T follicular helper cell (primary cell): ENCODE measurements at places on chromosomes 7 and 10.

DNA sequence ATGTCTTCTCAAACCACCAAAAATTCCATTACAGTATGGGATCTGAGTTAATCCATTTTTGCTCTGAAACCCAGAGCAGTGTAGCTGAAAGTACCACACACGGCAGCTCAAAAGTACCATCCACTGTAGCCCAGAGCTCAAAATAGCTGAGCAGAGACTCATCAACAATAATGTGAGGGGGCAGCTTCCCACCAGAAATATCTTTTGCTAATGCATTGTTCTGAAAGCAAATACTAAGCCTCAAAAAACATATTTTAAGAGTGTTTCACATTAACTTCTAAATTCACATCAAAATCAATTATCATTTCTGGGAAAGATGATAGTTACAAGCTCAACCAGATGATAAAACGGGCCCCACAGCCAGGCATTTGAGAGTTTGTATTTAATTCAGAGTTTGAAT lies 73.7 kb downstream of the ABLIM1 start:
- DNase-seq, result no peak

DNA sequence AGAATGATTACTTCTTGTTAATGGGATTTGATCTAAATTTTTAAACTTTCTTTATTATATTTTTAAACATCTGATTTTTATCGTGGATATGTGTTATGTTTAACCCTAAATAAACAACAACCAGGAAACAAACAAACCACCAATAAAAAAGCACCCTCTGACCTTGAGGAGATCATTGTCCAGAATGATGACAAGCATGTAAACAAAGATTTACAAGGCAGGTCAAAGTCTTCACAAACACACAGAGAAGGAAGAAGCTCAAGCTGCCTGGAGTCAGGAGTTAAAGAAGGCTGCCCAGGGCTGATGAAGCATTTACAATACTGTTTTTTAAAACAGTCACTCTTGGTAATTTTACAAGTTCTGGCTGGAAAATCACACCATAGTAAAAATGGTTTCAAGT lies 31.0 kb upstream of the EGFR start:
- no peak for DNase-seq

GRCh38 chr10:71391701-71392100 lies 5.0 kb upstream of the CDH23 start:
- DNase-seq, result no peak

DNA sequence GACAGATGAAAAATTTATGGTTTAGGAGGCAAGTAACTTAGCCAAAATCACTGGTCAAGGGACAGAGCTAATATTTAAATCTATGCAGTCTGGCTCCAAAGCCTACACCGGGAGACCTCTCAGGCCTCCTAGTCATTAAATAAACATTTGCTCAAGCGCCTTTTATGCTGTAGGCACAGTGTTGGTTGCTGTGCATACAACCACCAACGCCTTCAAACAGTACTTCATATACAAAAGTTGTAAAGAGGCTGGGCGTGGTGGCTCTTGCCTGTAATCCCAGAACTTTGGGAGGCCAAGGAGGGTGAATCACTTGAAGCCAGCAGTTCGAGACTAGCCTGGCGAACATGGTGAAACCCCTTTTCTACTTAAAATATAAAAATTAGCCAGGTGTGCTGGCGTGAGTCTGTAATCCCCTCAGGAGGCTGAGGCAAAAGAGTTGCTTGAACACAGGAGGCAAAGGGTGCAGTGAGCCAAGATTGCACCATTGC lies 159.8 kb downstream of the MAGI2 start:
- no peak for DNase-seq

DNA sequence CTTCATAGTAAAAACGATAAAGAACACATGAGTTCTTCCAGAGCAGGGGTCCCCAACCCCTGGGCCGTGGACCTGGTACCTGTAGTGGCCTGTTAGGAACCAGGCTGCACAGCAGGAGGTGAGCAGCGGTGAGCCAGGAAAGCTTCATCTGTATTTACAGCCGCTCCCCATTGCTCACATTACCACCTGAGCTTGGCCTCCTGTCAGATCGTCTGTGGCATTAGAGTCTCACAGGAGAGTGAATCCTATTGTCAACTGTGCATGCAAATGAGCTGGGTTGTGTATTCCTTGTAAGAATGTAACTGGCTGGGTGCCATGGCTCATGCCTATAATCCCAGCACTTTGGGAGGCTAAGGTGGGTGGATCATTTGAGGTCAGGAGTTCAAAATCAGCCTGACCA lies 229.5 kb downstream of the CNTNAP2 start:
- DNase-seq, result no peak

DNA sequence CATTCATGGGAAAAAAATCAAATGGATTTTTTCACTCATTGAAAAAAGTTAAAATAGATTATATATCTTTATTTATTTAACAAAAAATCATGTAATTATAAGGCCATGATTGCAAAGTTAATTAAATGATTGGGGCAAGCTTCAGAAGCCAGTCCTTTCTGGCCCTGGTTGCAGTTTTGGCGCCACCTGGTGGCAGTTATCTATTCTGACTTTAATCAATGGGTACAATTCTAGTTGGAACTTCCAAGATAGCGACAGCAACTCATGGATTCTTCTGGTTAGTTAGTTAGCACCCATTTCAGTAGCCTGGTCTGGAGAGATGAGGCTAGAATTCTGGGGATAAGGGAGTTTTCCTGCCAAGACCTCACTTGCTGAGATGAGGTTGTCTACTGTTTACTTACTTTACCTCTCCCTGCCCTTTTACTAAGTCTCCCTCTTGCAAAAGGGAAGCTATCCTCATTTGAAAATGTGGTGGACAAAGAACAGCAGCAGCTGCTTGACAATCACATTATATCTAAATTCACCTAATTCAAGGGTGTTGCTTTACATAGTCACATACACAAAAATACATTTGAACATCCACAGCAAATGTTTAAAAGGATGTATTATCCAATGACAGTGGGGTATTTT lies 42.3 kb downstream of the NOC3L start:
- peak; percentile 41 for DNase-seq

DNA sequence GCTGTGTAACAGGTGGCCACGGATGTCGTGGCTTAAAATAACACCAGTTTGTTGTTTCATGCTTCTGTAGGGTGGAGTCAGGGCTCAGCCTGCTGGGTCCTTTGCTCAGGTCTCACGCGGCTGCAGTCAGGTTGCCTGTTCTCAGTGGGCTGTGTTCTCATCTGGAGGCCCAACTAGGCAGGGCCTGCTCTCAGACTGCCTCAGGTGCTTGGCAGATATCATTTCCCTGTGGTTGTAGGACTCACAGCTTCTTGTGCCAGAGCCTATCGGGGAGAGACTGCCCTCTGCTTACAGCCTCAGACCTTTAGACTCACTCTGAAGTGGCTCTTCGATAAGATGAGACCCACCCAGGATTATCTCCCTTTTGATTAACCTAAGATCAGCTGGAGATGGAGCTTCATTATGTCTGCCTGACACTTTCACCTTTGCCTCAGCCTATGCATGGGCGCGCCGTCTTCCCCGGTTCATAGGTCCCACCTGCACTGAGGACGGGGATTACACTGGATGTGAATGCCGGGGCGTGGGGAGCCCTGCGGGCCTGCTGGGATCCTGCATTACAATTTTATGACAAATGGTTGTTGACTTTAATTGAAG lies 55.3 kb downstream of the INPP5A start:
- DNase-seq, result no peak

DNA sequence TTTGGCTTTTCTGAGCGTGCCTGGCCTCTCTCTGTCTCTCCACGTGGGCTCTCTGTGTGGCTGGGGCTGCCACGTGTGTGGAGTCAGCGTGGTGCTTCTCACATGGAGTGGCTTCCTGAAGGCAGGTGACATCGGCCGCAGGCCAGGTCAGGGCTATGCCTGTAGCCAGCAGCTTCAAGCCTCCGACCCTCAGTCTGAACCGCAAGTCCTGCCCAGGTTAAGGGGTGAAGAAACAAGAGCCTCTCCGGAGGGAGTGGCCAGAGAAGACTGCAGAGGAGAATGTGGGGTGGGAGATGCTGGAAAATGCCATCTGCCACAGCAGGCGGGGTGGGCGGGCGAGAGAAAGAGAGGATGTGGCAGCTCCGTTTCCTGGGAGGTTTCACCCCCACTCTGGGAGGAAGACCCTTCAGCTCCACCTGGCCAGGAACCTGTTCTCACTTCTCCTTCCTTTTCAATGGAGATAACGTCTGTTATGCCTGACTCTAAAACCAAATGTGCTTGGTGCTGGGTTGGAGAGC lies 14.3 kb upstream of the VIPR2 start:
- DNase-seq, result no peak

DNA sequence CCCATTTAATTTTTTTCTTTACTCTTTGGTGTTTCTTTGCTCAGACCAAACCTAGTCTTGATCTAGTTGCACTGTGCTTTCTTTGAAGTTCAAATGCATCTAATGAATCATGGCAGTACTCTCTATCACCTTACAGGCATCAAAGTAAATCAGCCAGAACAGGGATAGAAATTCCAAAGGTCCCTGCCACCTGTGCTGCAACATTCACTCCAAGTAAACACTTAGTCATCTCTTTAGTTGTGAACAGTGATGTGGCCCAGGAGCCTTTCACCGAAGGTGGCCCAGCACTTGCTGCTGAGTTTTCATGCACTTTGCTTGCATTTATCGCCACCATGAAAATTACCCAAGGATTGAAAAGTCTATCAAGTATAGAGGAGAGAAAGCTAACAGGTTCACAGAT lies 314.1 kb upstream of the ETV1 start:
- DNase-seq, result no peak

- no peak for DNase-seq
Observed at GRCh38 chr7:3910054-3910453, 609.0 kb downstream of the SDK1 start.

DNA sequence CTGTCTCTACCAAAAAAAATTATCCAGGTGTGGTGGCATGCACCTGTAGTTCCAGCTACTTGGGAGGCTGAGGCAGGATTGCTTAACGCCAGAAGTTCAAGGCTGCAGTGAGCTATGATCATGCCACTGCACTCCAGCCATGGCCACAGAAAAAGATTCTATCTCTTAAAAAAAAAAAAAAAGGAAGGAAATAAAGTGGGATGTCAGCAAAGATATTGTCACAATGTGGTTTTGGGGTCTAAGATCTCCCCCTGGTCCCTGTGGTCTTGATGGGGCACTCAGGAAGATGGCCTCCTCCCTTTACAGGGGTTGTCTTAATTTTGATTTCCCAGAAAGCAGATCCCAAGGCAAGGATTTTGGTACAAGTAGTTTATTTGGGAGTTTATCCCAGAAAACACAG lies 7.4 kb upstream of the KAZALD1 start:
- DNase-seq, result no peak

GRCh38 chr10:69464801-69465401 lies 13.6 kb downstream of the TSPAN15 start:
- no peak for DNase-seq

DNA sequence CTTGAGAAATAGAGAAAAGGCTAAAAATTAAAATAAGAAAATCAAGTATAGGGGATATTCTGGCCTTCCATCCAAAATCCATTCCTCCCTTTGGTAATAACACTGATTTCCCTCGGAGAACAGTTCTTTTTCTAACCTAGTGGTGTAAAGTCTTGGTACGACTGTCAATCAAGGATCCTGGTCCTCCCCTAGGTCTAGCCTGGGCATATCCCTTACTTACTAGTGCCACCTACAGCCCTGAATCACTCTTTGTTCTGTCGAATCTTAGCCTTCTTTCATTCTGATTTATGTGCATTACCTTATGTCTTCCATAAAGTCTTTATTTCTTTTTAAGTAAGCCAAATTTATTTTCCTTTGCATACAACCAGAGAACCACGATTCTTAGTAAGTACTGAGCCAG lies 298.7 kb upstream of the LRRTM3 start:
- DNase-seq, result no peak
